ENCODE measurements at places on chromosomes 3 and 15. TPM values are rescaled to one million over a fixed set of nuclear protein-coding genes. Genes with fewer than 3 reads are reported as not detected.

The CPN2 gene
- not detected for total RNA-seq

The PLA2G4E gene
- total RNA-seq: under 0.01 TPM

The PLSCR5 gene
- total RNA-seq: not detected

- DNase-seq: no peak
Observed at GRCh38 chr15:84975871-84976351, 5.7 kb upstream of the PDE8A start.

DNA sequence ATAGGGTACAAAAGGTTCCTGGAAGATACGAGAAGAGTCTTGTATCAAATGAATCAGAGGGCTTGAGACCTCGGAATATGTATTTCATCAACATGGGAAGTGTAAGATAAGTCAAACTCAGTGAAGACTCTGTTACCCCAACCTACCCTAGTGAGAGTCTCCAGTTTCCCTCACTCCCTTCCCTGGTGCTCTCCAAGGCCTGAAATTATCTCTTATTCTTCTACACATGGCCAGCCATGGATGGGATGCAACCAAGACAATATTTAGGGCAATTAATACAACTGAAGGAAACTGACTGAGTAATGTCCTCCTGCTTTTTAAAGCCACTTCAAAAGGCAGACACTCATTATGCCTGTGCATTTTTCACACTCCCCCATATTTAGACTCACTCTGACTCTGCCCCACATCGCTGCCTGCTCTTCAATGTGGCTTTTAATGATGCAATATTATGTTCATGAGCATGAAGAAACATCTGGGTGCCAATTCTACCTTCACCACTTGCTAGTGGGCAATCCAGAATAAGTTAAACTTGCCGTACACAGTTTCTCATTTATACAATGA lies 137.1 kb upstream of the THBS1 start:
- no peak for DNase-seq

- DNase-seq: no peak
Observed at GRCh38 chr3:42647821-42648459, 5.6 kb upstream of the ZBTB47 start.

- no peak for DNase-seq
Observed at GRCh38 chr15:34514251-34514670, 69.2 kb downstream of the GOLGA8B start.

GRCh38 chr15:82663186-82663600 lies 16.0 kb upstream of the CPEB1 start:
- DNase-seq: peak; percentile 34

DNA sequence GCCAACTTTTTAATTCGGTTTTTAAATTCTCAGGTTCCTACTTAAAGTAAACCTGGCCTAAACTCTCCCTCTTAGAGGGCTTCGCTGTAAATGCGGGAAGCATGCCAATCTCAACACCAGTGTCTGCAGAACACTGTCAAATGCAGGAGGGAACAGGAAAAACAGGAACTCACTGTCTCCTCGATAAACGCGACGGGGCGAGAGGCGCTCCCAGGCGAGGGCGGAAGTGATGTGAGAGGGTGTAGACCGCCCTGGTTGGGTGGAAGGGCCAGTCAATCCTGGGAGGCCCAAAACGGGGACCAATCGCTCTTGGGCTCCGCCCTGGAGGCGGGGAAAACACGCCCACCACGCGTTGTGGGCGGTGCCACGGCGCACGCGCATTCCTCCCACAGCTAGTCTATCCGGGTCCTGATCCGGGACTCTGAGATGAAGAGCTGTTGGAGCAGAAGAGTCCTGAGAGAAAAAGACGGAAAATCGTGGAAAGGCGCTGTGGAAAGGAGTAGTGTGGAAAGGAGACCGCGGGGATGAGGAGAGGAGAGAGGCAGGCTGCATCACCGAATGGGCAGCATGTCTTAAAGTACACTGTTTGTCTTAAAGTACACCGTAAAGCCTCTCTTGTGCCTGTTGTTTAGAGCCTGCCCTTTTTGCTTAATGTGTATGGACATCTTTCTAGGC lies 27.1 kb downstream of the SLC28A2 start:
- peak; percentile 96 for DNase-seq

DNA sequence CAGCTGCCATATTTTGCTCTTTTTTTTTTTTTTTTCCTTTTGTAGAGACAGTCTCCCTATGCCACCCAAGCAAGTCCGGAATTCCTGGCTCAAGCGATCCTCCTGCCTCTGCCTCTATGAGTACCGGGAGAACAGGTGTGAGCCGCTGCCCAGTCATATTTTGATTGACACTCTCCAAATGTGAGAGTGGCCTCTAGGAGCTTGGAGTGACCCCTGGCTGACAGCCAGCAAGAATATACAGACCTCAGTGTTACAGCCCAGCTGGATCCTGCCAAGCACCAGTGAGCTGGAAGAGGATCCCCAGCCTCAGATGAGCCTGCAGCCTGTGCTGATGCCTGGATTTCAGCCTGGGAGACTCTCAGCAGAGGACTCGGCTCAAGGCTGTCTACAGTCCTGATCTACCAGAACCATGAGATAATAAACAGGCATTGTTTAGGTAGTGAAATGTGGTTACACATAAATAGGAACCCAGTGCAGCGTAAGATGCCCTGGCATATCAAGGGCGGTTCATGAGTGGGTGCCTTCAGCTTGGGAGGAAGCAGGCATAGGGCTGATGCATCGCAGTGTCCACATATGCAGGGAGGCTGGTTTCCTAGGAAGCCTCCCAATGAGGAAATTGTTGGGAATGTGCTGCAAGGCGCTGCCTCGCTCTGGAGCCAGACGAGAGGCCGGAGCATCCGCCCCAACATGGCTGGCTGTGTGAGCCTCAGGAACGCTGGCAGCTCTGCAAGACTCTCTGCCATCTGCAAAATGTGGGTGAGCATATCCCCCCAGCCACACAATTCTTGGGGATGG lies 38.9 kb upstream of the ATP10A start:
- DNase-seq: no peak

DNA sequence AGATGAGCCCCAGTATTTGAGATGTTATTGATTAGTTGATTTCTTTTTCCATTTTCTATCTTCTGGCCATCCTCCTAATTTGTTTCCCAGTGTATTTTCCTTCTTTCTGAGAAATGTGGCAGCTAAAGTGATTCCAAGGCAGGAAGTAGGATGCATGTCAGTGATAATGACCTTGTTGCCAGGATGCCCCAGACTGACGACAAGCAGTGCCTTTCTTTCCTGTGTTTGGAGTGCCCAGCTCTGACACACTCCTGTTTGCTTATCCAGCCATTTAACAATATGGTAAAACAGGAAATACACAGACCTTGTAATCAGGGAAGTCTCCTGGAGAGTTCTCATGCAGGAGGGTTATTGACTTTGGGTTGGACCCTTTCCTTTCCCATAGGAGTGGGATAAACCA lies 20.4 kb downstream of the TMOD2 start:
- DNase-seq: no peak

DNA sequence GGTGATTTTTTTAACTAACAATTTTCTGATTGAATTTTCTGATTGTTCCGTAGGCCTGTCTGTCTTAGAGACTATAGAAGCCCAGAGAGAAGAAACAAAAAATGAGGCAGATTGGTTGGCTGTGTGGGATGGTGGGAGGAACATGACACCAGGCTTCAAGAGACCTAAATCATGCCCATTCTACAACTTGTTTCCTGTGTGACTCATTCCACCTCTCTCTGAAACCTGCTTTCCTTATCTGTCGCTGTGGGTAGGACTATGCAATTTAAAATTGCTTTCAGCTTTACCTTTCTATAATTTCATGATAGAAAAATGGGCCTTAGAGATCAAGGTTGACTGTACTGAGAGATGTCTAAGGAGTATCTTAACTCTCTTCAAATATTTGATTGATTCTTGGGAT lies 44.5 kb downstream of the OXNAD1 start:
- peak; percentile 84 for DNase-seq

GRCh38 chr3:56269755-56270535 lies 198.3 kb downstream of the ERC2 start:
- no peak for DNase-seq

GRCh38 chr3:4980229-4981203 lies 1.3 kb downstream of the BHLHE40 start:
- DNase-seq: peak; percentile 63

DNA sequence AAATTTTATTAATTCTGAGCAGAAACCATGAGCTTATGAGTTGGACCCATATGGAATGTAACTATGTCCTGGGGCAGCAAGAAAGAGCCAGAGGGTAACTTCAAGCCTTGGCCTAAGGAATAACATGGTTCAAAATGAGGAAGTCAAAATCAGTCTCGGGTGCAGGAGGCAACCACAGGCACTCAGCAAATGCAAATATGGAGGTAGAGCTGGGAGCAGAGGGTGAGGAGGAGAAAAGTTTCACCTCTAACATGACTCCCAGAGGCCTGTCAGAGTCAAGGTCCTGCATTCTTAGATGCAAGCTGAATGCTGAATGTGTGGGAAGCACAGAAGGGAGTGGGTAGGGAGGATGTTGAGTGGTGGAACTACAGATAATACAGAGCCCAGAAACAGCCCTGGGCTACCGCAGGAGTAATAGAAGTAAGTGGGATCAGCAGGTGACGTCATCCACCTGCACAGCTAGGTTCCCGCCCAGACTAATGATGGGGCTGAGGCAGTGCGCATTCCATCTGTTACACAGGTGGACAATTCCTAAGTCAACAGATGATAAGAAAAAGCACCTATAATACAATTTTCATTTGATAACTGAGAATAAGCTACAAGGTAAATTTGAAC lies 279.8 kb upstream of the ARRDC4 start:
- no peak for DNase-seq

- peak; percentile 68 for DNase-seq
Observed at GRCh38 chr15:45425135-45425534, 46.8 kb upstream of the GATM start.

DNA sequence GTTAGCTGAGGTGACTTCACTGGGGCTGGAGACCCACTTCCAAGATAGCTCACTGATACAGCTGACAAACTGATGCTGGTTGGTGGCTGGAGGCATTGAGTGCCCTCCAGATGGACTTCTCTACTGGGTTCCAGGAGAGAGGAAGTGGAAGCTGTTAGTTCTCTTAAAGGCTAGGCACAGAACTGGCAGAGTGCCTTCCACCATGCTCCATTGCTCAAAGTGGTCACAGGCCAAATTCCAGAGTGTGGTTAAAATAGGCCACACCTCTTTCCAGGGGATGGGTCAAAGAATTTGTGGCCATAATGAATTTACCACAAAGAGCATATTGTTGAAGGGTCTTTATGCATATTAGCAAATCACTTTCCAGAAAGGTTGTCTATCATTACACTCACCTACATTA lies 74.2 kb downstream of the NMD3 start:
- no peak for DNase-seq
